ENCODE measurements at places on chromosomes 11 and 22.

DNA sequence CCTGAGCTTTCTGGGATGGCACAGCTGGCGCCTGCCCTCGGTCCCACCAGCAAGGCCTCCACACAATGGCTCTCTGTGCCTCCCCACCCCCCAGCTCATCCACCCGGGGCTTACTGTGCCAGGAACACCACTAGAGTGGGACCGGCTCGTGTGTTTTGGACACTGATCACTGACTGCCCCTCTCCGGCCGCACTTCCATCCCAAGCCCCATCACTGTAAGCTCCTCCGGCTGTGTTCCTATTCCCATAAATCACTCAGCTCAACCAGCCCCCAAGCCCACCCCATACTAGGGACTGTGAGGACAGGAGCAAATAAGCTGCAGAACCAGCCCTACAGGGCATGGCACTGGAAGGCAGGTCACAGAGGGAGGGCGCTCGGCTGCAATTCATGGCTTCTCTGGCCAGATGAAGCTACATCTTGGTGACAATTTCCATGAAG lies 7.3 kb downstream of the APBB1 start:
- peak; percentile 68 for DNase-seq

- no peak for DNase-seq
These were observed 33.2 kb downstream of the C22orf31 start for GRCh38 chr22:29028468-29028867.

GRCh38 chr11:62195945-62196344 lies 5.9 kb downstream of the SCGB1D1 start:
- DNase-seq: no peak

DNA sequence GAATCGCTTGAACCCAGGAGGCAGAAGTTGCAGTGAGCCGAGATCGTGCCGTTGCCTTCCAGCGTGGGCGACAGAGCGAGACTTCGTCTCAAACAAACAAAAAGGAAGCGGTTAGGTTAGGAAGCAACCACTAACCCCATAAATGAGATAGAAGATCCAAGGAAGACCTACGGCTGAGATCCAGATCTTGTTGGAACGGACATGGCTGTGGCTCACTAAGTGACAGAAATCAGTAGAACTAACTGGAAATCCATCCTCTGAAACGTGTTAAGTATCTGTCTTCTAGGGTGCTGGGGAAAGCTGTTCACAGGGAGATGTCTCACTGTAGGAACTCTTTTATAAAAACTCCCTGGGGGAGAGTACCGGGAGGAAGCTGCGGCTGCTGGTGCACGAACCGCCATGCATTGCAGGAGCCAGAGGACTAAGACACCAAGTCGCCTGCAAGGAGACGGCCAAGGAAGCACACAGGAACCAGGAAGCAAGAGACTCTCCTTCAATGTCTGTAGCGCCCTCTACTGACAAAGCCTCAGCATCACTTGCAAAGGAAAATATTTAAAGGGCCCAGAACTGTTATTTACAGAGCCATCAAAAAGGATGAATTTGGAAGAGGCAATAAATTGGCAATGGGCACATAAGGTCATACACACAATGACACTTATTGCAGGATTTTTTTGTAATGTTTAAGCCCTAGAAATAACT lies 16.9 kb upstream of the SPTY2D1 start:
- no peak for DNase-seq
